ENCODE measurements at places on chromosomes 5 and 9.
A peak's percentile ranks its signal among the peaks of the same experiment; 100 is the strongest.

DNA sequence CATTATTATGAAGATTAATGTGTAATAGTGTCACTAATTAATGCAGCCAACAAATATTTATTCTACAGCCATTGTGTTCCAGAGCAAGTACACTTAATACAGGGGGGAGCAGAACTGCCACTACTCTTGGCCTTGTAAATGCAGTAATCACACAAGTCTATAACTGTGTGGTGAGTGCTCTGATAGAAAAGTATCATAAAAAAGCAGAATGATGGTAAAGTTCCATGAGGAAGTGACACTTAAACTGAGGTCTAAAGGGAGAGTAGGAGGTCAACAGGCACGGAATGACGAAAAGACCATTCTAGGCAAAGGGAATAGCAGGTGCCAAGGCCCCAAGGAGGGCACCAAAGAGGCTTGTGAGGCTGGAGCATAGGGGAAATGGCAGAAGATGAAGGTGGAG, 142.9 kb downstream of the OSTF1 start:
- no peak for DNase-seq

DNA sequence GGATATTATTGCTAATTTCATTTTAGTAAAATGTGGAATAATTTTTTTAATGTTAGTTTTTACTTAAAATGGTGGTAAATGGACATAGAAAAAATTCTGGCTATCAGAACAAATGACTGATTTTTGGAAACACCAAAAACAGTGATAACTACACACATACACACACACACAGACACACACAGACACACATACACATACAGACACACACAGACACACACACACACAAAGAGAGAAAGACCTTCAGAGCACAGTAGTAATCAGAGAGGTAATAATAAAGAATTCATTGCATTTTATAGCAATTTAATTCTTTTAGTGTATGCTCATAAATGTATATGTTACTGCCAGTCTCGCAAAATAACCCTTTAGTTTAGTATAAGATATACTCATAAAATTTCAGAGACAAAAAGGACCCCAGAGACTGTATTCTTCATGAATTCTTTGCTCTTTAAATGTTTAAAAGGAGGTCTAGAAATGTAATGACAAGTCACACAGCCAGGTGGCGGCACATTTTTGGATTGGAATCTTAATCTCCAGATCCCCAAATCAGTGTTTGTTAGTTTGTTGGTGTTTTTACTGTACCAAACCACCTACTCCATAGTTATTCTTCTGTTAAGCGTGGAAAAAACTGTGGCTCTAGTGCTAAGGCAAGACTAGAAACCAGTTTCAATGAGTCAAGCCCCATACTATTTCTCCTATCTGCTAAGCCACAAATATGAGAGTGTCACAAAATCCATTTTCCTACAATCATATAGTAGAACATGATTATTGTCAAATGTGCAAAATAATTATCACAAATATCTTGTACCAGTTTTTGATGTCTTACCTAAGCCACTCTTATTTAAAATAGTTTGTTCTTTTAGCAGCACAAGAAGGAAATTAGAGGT, 109.9 kb downstream of the EDIL3 start:
- DNase-seq, result no peak

DNA sequence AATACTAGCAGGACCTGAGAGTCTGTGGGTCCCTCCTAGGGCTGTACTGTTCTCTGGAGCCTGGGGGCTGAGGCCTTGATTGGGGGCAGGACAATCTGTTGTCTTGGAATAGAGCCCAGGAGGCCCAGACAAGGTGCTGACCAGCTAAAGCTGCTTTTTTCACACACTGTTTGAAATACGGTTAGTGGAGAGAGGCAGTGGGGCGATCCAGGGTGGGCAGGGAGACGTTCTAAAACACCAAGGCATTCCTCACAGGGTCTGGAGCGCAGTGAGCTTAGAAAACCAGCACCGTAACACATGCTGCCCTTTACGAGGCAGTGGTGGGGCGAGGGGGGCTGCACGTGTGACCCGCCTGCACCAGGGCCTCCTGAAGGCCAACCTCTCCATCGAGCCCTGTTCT, 55.1 kb downstream of the EHMT1 start:
- no peak for DNase-seq

DNA sequence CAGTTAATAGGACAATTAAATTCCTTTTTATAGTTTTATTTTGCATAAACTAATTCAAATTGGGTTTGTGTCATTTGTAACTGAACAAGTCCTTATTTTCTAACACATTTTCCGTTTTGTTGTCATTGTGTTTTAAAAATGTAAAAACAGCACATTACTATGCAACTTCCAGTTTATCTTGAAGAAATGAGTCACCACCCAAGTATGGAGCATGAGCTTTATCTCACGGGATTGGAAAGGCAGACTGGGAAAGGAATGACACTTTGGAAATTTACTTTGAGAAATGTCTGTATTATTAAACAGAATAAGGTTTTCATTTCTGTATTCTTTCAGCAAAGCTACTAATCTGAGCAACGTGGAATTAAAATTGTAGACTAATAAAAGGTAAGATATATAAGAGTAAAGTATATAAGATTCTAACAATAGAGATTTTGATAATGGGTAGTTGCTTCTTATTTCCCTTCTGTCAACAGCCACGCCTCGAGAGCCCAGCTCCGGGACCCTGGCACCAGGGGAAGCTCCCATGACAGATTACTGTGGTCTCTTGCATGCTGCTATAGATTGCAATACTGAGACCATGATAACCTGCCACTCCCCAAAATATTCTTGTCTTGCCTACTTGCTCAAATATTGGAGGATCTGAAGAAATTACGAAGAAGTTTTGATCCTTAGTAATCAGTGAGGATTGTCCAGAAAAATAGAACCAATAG, 433.1 kb downstream of the CHSY3 start:
- peak; percentile 45 for DNase-seq

- no peak for DNase-seq
These were observed 17.5 kb downstream of the LRRC70 start for GRCh38 chr5:62596096-62596495.

GRCh38 chr9:109239240-109239639, 72.2 kb upstream of the FRRS1L start:
- DNase-seq, result no peak

GRCh38 chr5:129748913-129749880, 1.3 kb downstream of the MINAR2 start:
- DNase-seq, result no peak

DNA sequence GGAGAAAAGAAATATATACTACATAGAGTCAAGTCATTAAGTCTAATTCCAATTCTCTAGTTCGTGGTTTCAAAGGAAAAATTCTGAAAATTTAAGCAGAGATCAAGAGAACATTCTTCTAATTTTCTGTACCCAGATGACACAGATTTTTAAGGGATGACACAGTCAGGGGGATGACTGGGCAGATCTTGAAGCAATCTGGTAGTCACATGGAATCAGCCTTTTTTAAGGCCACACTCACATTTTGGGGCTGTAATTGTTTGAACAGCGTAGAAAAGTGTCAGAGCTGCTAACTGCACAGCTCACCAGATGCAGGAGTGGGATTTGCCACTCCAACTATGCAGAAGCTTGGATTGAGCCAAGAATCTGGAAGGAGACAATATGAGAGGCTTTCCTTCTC, 20.4 kb downstream of the PDE4D start:
- peak; percentile 75 for DNase-seq

GRCh38 chr9:20321423-20322082, 300.7 kb downstream of the MLLT3 start:
- no peak for DNase-seq

DNA sequence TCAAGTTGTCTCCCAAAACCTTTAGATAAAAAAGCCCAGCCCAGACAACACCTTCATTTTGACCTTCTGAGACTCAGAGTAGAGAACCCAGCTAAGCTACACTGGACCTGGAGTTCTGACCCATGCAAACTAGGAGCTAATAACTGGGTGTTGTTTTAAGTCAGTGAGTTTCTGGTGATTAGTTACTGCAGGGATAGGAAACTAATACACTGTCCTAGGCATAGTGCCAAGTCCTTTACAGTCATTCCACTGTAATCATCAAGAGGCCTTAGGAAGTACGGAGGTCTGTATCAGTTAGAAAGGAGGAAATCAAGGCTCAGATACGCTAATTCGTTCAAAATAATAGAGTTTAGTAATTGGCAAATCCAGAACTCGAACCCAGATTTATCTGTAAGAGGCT, 197.9 kb downstream of the KCTD16 start:
- DNase-seq, result no peak

DNA sequence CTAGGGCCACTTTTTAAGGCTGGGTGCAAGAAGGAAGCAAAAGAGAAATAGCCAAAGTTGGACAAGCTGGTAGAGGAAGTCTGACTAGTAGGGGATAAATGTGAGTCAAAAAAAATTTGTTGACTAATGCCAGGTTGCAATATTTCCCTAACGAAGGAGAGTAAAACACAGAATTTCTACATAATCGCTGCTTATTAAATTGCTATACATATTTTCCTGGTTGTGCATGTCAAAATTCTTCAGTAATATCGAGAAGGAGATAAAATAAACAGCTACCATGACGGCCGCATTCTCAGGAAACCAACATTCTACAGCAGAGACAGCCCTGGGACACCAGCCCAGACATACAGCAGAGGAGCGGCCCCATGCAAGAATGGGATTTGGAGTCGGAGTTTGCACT, 148.3 kb downstream of the ESM1 start:
- DNase-seq, result no peak

- DNase-seq, result peak; percentile 3
These were observed 279.8 kb upstream of the POU5F2 start for GRCh38 chr5:94021246-94021645.

All from fibroblast of skin of left quadriceps (primary cell).